Hippocampal formation (tissue), 2 donors: ENCODE measurements at places on chromosomes 11 and 22.

DNA sequence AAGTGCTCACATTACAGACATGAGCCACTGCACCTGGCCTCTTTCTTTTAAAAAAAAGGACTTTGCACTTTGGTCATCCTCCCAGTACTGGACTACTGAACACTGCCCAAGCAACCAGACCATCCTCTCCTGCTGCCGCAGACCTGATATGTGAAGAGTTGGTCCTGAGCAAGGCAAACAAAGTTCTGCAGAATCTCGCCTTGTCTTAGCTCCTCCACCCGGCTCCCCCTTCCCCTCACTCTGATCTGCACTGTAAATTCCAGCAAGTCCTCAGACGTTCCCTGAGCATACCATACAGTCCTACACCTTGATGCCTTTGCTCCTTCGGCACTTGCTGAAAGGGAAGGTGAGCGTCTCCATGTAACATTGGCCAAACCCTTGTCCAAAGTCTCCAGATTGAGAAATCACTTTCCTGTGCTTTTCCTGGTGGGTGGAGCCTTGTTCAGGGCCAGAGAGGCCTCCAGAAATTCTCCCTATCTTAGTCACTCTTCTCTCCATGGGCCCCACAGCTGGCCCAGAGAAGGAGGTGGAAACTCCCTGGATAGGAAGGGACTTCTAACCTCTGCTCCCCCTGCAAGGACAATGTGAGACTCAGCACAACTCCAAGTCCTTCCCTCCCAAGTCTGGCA lies 47.0 kb upstream of the TIMP3 start:
- no peak for DNase-seq

DNA sequence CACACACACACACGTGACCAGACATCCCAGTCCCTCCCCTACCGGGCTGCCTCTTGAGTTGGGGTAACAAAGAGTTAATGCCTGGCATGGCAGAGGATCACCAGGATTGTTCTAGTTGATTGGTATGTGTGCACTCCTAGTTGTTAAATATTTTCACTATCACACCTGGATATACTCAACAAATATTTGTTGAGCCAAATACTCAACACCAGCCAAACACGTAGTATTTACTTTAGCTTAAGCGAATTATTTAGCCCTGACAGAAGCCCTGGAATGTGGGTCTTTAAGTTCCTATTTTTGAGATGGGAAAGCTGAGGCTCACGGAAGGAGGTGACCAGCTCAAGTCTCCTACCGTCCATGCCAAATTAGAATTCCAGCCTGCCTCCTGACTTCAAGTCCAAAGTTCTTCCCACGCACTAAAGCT lies 10.5 kb downstream of the CD3E start:
- no peak for DNase-seq

DNA sequence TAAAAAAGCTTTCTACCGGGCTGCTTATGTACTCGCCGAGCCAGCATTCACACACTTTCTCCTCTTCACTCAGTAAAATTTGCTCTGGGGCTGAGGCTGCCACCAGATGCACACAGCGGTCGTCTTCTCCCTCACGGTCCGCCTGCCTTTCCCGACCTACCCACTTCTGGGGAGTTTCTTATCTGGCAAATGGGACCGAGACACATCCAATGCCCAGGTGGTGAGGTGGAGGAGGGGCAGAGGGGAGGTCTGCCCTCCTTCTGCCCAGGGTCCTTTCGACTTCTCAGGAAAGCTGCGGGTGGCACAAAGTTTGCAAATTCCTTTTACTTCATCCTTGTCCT lies 43.9 kb downstream of the GRIK4 start:
- peak; percentile 34 for DNase-seq

GRCh38 chr11:94032725-94033124 lies 11.6 kb downstream of the HEPHL1 start:
- no peak for DNase-seq

DNA sequence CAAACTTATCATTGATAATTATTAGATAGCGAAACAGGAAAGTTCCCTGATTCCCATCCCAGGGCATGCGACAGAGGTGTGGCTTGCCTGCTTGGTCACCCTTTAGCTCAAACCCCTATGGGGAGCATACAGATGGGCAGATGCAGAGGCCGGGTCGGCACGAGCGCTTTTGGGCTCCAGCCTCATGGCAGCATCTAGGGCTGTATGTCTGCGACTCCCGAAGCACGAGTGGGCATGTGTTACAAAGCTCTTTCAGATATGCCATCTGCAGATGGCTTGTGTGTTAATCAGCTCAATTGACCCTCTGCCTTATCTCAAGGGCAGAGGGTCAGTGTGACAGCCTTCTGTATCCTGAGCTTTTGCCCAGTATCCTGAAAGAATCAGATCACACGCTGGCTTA lies 2069.3 kb upstream of the RAG2 start:
- no peak for DNase-seq

GRCh38 chr11:86671531-86672006 lies 847 bp downstream of the ME3 start:
- DNase-seq: no peak
